ENCODE measurements at places on chromosomes 5 and 9.

- DNase-seq: peak; percentile 14
Measured at GRCh38 chr5:132813599-132814502, 749 bp downstream of the SOWAHA start.

- no peak for DNase-seq
Measured at GRCh38 chr9:28981129-28981528, 1407.8 kb upstream of the C9orf72 start.

DNA sequence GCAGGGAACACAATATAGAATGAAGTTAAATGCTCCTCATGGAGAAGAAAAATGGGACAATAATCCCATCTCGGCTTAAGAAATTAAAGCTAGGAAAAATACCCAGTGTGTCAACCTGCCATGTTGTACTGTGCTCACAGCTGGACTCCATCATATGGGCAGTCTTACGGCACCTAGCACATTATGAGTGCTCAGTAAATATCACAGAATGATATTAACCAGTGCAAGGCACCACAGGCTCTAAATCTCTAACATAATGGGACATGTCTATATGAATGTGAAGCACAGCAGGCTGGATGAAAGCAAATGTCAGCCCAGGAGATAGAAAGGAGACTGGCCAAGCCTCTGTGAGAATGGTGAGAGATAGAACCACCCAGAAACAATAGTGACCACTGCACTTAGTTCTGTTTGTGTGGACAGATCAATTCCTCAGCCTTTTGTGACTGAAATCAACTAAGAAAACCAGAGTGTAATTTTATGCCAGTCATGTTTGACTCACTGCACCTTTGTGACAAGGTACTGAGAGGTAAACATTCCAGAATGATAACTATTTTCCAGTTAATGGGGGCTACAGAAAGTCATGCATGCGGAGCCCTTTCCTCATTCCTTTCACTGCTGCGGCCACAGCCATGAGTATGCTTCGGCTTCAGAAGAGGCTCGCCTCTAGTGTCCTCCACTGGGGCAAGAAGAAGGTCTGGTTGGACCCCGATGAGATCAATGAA, 140.4 kb upstream of the CDH6 start:
- DNase-seq: no peak

DNA sequence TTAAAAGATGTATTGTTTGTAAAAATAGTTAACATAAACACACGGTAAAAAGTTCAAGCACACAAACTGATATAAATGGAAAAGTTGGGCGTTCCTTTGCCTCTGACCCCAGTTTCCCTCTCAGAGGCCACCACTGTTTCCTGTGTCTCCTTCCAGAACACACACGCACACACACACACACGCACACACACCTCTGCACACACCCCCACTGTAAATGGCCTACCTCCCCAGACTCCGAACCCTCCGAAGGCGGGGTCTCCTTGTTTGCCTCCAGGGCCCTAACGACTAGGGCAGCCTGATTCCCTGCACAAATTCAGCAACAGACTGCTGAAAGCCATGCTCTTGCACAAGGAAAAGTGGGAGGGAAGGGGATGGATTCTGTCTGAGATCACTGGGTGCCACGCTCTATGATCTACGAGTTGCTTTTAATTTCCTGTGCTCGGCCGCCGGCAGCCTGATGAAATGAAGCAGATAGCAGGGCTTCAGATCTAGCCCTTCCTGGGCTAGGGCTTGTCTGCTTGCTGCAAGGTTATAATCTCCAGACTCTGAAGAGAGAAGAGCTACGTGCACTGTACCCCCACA, 184.0 kb upstream of the IL12B start:
- no peak for DNase-seq

- no peak for DNase-seq
Measured at GRCh38 chr5:1012313-1012841, 3.8 kb downstream of the NKD2 start.

DNA sequence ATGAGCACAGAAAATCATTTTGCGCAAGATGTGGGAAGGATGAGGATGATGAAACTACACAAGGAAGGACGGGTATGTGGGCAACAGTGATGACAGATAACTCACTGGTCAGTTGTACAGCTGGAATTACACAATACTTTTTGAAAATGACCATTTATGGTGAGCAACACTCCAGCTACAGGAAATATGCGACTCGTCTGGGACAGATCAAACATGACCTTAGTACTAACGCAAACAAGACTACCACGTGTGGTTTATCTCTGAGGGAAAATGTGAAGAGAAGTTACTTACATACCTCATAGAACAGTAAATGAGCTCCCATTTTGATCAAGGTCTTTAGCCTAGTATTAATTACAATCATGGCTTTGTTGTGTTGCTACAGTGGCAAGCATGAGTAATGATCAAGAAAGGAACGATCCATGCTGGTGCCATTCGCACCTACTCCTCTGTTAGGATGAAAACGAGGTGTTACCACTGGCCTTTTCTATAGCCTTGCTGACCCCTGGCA, 456.9 kb downstream of the BNC2 start:
- no peak for DNase-seq

- no peak for DNase-seq
Measured at GRCh38 chr5:76522103-76522935, 100.9 kb downstream of the F2RL2 start.

DNA sequence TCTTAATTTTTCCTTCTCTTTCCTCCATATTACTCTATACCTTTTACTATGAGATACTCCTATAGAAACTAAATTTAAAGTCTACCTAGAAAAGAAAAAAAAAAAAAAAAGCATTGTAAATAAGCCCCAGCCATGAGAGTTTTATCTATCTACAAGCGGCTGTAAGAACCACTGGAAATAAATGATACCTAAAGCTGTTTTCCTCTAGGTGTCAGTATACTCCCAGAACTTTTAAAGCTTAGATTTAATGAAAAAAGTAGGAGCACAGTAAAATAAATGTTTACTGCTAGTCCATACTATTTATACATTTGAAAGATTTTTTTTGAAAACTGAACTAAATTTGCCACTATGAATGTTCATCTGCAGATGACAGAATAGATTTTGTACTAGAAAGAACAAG, 26.2 kb downstream of the TYRP1 start:
- no peak for DNase-seq

GRCh38 chr9:136673975-136674785, 11.5 kb downstream of the EGFL7 start:
- no peak for DNase-seq

GRCh38 chr9:128342971-128343680, 2.8 kb downstream of the SLC27A4 start:
- no peak for DNase-seq

DNA sequence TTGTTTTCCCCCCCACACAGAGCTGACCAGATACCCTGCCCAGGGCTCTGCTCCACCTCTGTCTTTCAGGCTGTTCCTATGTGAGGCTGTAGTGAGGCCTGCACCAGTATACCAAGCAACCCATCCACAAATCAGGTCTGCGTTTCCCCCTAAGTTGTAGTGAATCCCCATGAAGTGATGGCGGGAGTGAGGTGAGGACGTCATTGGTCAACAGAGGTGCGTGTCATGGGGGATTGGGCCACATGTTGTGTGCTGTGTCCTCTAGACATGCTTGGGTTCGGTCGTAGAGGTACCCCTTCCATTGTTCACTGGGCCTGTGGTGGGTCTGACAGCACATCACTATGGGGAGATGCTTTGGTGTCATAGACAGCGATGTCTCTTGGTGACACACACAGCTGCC, 184.6 kb downstream of the CACNA1B start:
- no peak for DNase-seq

DNA sequence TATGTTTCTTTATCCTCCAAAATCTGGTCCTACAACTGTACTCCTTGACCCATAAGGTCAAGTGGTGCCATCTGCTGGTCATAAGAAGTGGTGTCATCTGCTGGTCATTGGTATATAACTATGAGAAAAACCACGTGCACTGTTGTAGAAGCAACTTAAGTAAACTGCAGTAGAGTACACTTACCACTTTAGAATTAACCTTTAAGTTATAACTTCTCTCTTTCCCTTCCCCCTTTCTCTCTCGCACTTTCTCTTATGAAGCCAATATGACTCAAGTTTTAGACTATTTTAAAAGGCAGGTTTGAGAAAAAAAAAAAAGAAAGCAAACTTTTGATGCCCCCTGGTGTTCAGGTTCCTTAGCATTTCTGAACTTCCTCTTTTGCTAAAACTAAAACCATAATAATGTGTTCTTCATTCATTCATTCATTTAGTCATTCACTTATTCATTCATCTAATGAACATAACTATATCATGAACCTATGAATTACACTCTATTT, 12.8 kb upstream of the MTAP start:
- DNase-seq: peak; percentile 63

DNA sequence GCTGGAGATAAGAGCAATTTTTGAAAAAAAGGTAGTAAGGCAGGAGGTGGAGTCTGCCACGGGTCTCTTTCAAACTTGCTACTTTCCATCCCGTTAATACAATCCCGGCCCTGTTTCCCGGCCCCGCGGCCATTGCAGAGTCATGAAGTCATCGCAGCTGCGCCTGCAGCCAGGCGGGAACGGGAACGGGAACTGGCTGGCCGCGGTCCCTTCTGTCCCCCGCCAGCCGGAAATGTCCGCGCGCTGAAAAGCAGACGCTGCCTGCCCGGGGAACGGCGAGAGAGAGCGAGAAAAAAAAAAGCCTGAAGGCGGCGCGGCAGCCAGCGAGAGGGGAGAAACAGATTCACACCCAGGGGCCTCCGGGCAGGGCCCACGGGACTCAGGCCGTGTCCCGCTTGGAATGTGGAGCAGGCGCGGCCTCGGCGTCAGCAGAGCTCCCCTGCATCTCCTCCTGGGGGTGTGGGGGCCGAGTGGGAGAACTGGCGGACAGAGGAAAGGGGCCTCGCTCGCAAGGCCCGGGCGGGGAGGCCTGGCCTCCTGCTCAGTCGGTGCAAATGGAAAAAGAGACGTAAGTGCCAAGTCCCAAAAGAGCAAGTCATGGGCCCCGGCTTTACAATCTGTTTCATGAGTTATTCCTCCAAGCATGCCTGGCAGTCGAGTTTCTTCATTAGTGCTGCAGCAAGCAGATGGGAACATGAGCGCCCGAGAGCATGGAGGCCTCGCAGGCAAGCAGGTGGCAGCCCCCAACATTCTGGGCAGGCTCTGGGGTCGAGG, 201.2 kb upstream of the GAS1 start:
- DNase-seq: no peak

DNA sequence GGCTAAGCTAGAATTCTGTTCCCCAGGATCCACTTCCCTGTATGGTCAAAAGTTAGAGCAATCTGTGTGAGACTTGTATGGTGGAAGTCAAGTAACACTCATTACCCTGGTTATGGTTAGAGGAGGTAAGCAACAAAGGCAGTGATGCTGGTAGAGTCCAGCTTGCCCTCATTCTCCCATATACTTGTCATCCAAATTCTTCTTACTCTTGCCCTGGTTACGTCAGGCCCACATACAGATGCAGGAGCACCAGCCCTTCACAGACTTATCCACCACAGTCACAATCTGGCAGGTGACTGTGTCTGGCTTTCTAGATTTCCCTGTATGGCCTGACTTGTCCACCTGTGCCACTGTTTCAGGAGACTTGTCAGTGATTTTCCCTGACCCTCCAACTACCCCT, 35.4 kb downstream of the PGGT1B start:
- DNase-seq: no peak

- DNase-seq: no peak
Measured at GRCh38 chr5:125081101-125081500, 334.7 kb upstream of the ZNF608 start.

DNA sequence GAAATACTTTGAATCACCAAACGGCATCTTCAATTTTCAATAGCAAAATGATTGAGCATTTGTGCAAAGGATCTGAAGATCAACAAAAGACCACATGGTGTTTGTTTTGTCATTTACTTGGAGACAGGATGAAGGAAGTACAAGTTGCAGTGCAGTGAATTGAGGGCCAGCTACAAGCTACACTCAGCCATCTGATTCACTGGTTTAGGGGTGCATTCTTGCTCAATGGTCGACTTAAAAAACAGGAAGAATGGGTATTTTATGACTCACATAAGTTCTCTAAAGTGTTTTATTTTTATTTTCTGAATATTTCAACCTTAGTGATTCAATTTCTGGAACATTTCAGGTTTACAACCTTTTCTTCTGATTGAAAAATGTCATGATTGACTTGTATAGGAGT, 412.1 kb upstream of the ADAMTSL1 start:
- no peak for DNase-seq

GRCh38 chr5:1756481-1756880, 43.2 kb downstream of the MRPL36 start:
- no peak for DNase-seq

DNA sequence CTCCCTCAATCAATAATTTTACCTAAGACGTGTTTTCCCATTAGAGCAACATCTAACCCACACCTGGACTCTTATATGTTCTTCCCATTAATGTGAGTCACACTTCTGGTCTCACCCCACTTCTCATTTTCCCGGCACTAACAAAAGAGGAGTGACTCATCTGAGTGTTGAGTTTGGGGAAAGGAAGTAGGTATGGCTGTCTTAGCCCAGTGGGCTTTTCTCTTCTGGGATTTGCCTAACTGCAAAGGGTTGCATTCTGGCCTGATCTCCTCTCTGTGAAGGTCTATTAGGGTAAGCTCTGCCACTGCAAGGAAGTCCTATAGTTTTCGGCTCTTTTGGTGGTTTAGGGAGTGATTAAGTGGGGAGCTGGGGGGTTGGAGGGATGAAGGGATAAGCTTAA, 195.6 kb downstream of the KIAA0825 start:
- DNase-seq: no peak

DNA sequence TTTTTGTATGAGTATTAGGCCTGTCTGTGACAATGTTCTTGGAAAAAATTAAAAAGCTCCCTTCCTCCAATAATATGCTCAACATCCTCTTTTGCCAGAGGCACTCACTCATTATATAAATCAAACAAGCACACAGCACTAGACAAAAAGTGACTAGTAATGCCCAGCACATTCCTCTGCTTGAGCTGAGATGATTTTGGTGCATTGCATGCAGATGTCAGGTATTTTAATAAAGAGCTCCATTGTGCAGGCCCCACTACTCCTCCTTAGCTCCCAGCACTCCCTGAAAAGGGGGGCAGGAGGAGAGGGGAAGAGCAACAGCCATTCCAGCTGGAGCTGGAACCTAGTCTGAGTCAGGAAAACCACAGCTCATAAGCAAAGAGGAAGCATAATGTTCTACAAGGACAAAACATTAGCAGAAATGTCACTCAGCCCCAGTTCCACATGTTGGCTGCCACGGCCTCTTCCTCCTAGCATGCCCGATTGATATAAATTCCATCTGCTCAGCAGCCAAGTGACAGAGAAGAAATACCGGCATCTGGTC, 348.5 kb downstream of the BNC2 start:
- no peak for DNase-seq

DNA sequence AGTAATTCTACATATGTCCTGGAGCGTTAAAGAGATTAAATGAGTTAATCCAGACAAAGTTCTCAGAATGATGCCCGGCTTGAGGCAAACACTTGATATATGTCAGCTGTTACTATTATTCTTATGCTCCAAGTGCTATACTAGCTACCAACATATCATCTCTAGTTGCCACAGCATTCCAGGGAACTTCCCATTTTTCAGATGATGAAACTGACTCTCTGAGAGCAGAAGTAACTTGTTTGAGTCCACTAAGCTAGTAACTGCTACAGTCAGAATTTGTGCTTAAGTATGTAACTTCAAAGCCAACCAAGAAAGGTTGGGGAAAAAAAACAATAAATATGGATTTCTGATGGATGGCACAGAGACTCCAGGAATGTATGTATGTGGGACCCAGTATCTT, 98.1 kb downstream of the CDK5RAP2 start:
- DNase-seq: no peak
